H7 (cell line): ENCODE measurements at places on chromosomes 6 and 20. TPM values are rescaled to one million over a fixed set of nuclear protein-coding genes. Genes with fewer than 3 reads are reported as not detected.

LGSN gene
- total RNA-seq, result 0.07 and 0.17 TPM in 2 replicates

DNAH8 gene
- total RNA-seq, result 0.03 TPM in 1 of 2 replicates, not detected in the other

LAMA2 gene
- 2.2 and 2.8 TPM in 2 replicates for total RNA-seq

RSPO3 gene
- not detected in 2 replicates for total RNA-seq

FITM2 gene
- 1.2 and 1.6 TPM in 2 replicates for total RNA-seq

FAM184A gene
- total RNA-seq, result 6.8 and 13.2 TPM in 2 replicates

WFDC10B gene
- 0.52 TPM in 1 of 2 replicates, not detected in the other for total RNA-seq

KCNK16 gene
- not detected in 2 replicates for total RNA-seq
